ENCODE measurements at places on chromosomes 4 and X.

DNA sequence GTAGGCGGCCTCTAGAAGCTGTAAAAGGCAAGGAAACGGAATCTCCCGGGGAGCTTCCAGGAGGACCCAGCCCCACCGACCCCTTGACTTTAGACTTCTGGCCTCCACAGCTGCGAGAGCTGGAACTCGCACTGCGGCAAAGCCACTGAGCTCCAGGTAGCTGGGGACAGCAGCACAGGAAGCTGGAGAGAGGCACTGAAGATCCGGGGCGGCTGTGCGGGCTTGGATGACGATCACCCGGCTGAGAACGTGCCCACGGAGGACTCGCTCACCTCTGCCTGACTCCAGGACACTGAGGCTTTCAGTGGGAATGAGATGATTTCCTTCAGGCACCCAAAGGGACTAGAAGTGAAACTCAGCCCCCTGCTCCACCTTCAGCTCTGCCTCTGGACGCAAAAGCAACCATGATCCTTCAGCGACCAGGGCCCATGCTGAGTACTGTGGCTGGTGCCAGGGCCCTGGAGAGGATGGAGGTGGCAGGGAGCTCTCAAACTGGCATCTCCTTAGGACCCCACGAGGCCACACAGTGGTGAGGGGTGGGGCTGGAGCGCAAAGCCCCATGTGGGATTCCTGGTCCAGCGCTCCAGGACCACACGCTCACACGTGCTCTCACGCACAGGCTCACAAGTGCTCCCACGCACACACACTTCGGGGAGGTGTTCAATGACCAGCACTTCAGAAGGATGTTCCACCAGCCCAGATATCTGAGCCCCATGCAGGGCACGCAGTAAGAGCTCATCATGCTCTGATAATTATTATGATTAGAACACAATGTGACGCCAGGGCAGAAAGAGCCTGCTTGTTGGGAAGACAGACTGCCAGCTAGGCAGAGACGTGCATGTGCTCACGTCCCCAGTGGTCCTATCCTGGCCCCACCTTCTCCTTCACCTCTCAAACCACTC, 47.2 kb downstream of the ADRA2C start:
- DNase-seq = no peak

DNA sequence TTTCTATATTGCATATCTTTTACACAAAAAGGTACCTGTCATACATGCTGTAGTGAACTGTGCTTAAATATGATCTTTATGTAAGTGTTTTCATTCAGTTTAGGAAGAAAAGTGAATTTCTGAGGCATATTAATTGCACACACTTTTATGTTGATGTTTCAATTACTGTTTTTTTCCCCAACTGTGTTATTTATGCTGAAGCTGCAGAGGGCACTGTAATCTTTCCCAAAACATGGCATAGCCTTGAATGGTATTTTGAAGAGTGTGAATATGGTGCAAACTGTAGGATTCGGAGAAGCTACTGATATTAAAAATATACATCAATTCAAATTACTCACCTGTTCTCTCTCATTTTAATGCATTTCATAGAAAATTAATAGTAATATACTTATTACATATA, 6.0 kb upstream of the CENPE start:
- peak; percentile 13 for DNase-seq

DNA sequence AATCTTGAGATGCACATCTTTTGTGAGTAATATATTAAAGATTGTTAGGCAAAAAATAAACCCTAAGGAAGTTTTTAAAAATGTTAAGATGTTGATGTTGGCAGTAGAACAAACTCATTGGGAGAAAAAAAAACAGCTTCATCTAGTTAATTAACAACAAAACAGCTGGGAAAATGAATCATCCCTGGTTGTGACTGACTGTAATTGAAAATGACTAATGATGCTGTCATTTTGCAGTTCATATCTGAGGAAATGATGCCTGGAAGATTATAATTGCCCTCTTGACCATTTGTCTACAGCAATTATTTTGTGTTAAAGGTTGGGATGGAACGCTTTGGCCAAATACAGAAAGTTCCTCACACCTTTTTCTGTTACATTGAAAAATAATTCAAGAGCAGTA, 760.4 kb upstream of the FTHL17 start:
- DNase-seq = no peak

- DNase-seq = peak; percentile 9
These were observed 762 bp downstream of the PIGA start for GRCh38 chrX:15334561-15334960.

DNA sequence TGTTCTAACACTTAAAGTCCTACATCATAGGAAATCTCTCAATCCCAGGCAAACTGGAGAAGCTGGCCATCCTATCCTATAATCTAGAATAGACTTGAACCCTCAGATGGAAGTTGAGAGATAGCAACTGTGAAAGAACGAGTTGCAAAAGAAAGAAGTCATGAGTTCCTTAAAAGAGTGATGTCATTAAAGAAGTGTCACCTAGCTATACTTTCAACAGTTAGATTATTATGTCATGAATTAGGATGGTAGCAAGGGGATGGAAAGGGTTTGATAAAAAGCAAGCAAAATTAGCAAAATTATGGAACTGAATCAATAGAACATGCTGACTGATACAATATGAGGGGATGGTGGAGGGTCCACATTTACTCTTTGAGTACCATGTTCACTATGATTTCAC, 7.1 kb upstream of the MAPK10 start:
- no peak for DNase-seq

DNA sequence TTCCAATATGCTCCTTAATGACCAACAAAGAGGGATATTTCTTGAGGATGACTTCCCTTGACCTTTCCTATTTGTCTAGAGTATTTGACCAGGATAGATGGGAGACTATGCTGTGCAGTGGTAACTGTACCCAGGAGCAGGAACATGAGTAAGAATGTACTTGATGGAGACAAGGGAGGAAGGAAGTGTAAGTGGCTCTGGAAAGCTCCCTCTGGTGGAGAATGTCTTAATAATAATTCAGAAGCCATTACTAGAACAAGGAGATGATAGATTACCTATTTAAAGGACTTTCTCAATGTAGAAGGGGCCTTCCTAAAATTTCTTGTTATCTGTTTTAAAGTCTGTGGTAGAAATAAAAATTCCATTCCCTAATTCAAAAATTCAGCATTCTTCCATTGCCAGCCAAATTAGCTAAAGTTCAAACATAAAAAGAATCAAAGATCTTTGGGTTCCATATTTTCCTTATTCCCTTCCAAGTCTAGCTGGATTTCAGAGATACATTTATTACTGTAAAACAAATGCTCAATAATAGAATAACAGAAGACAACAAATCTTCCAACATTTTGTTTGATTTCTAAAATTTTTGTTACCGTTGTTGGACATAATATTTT, 83.8 kb downstream of the GRID2 start:
- DNase-seq = peak; percentile 25

GRCh38 chr4:123952530-123953274, 556.1 kb downstream of the SPRY1 start:
- DNase-seq = peak; percentile 61

DNA sequence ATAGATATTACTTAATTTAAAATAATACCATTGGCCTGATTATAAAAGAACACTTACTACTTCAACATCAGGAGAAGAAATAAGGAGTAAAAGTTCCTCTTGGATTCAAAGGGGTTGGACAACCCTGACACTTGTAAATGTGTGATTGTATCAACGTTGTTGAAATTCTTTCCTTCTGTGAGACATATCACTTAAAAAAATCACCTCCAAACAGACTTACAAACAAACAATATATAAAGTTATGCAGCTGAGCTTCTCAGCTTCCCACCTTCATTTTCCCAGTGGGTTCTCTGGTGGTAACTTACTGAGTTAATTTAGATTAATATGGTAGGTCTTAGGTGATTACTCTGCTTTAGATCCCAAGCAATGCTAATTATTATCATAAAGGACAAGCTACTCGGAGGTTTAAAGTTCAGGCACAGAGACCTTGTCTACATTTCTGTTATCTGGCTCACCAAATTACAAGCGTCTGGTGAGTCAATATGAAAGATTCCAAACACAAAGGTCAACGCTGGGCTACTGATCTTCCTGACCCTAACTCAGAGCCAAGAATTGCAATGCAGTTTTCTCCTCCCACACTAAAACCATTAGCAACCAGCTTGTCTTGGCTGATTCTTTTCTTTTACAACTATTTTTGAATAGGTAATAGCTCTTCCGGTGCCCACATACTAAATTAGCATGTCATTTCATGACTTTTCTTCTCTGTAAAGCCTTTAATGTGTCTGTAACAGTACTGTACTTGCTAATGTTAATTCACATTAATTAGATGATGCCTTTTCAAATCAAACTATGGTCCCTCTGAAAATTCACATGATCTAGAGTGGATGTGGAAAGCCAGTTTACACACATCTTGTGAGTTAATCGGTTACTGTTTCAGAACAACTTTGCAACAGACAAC, 157.6 kb downstream of the RASL11B start:
- peak; percentile 70 for DNase-seq

- no peak for DNase-seq
These were observed 174.5 kb upstream of the MAOA start for GRCh38 chrX:43481576-43481975.

- DNase-seq = peak; percentile 55
These were observed 637 bp downstream of the AMER1 start for GRCh38 chrX:64204701-64205440.

DNA sequence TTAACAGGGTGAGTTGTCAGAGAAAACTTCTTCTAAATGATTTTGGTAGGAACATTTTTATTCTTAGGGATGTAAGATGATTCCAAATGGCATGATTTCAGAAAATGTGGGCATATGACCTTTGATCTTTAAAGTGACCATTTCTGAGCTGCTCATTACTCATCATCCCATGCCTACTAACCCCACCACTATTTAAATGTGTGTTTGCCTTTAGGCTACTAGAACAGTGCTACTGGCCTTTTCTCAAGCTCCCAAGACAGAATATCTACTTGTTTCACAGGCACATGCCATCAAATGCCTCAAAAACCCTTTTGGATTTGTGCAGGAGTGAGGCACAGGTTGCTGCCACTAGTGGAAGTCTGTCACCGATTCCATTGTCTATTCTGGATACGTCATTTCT, 428.2 kb downstream of the ADAM29 start:
- DNase-seq = no peak

GRCh38 chr4:77600521-77601451, 4.8 kb upstream of the CXCL13 start:
- peak; percentile 64 for DNase-seq

DNA sequence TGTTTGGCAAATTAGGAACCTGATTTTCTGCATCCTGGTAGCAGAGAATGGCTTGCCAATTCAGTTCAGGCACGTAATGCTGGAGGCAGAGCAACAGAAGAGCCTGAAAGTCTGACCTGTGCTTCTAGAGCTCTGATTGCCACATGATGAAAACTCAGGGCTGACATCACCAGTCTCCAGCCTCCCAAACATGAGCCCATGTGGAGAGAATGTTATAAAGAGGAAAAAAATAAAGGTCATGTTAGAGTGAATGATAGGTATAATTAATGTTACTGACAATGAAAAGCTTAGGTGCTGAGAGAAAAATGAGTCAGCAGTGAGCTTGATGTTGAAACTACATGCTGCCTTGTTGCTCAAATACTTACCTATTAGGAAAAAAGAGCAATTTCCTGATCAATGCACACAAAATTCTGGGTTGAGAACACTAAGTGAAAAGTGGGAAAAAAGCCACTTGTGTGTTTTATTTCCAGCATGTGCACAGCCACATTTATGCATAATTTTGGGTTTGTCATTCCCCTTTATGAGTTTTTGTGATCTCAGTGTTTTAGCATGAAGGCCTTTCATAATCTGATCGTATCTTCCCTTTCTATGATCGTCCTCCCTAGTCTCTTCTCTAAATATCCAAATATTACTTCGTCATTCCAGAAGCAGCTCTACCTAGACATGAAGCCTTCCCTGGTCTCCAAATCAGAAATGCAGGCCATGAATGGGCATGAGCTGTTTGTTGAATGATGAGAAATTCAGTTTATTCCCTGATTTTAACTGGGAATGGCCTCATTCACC, 113.3 kb upstream of the CPEB2 start:
- no peak for DNase-seq

GRCh38 chrX:39653691-39654090, 444.1 kb downstream of the BCOR start:
- peak; percentile 20 for DNase-seq
